Right lung (tissue), 10 donors: ENCODE measurements at places on chromosomes 4 and X. TPM values are rescaled to one million over a fixed set of nuclear protein-coding genes. Genes with fewer than 3 reads are reported as not detected.

DNA sequence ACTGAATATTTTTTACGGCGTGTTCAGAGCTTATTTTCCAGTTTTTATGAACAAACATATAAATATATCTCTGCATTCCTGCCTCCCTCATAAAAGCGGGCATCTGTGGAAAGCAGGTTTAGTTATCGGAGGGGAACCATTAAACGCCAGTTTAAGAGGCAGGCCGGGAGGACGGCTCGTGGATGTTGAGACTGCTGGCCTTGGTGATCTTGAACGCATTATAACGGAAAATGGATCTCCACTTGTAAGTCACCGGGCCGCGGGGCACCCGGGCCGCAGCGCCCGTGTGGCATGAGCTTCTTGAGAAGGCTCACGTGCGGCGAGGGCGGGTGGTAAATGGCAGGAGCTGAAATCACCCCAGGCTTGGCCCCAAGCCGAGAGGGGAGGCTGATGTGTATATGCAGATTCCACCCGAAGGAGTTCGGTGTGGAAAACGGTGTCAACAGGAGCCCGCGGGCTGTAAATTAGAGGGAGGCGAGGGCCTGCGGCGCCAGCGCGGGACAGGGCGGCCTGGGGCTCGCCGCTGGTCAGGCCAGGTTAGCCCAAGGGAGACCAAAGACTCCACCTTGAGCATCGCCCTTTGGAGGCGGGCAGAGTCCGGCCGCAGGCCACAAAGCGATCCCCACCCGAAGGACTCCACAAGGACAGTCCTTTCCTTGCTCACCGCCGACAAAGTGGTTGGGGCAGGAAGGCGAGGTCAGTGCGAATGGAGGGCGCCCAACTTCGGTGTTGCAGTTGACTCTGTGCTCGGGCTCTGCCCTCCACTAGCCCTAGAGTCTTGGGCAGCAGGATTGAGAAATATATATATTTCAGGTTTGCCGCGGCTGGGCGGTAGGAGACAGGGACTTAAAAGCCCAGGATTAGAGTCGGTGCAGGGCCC, 1.3 kb upstream of the HAND2 start:
- DNase-seq = no peak

DNA sequence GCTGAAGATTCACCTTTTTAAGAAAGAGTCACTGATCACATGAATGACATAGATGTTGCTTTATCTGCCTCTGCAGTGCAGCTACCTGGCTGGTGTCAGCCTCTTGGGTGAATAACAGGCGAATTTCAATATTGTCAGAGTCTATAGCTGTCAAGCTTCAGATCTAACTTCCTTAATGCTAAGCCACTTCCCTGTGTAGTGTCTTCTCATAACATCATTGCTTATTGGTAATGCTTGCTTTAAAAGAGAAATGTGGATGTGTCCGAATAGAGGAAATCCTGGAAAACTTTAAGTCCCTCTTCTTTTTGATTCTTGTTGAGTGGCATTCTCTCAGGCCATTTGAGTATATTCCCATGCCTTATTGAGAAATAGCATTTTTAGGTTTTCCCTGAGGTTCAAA, 7.3 kb upstream of the IGFBP7 start:
- DNase-seq = no peak

COL25A1 gene
- 1.5 TPM for polyA plus RNA-seq

GRCh38 chrX:22748093-22748999, 251.4 kb upstream of the DDX53 start:
- peak; percentile 48 for DNase-seq

- DNase-seq = no peak
Observed at GRCh38 chr4:164136180-164136616, 617.7 kb upstream of the SMIM31 start.

SHOX gene
- 0.19 TPM for polyA plus RNA-seq
